ENCODE measurements at places on chromosomes 1 and 21.

GRCh38 chr1:17566417-17566816 is 26.9 kb downstream of the ARHGEF10L start:
- no peak for DNase-seq

DNA sequence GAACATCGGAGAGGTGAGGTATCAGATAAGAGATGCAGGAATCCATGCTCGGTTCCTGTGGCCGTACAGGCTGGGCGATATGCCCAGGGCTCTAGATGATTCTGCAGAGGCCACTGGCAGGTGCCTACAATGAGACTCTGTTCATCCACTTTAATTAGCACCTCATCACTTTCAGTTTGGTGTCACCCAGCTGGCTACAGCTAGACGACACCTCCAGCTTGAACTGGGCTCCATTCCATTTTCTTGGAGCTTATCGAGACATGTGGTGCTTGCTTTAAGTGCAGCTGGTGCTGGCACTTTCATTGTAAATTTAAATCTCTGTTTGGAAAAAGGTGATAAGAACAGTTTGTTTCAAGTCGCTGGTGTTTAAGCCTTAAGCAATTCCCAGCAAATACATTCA is 322.5 kb upstream of the ADGRL2 start:
- DNase-seq: no peak

DNA sequence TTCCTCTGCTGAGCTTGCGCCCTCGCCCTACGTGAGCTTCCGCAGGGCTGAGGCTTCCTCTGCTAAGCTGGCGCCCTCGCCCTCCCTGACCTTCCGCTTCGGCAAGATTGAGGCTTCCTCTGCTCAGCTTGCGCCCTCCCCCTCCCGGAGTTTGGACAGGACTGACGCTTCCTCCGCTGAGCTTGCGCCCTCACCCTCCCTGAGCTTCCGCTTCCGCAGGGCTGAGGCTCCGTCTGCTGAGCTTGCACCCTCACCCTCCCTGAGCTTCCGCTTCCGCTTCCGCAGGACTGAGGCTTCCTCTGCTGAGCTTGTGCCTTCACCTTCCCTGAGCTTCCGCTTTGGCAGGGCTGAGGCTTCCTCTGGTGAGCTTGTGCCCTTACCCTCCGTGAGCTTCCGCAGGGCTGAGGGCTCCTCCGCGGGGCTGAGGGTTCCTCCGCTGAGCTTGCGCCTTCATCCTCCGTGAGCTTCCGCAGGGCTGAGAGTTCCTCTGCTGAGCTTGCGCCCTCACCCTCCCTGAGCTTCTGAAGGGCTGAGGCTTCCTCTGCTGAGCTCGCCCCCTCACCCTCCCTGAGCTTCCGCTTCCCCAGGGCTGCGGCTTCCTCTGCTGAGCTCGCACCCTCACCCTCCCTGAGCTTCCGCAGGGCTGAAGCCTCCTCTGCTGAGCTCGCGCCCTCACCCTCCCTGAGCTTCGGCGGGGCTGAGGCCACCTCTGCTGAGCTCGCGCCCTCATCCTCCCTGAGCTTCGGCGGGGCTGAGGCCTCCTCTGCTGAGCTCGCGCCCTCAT is 753.6 kb upstream of the TPTE start:
- DNase-seq: no peak

GRCh38 chr1:35899941-35900340 is 16.9 kb downstream of the AGO1 start:
- no peak for DNase-seq

DNA sequence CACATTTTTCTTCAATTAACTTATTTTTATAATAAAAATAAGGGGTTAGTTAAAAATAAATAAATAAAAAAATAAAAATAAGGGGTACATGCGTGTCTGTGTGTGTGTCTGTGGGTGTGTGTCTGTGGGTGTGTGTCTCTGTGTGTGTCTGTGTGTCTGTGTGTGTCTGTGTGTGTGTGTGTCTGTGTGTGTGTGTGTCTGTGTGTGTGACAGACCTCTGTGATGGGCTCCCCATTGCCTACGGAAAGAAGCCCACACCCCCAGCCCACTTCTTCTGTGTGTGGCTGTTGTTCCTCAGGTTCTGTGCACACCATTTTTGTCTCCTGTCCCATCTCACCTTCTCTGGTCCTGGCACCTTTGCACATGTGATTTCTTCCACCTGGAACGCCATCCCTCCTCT is 9.9 kb downstream of the PHLDA3 start:
- no peak for DNase-seq

GRCh38 chr1:222583079-222583478 is 6.7 kb downstream of the TAF1A start:
- DNase-seq: no peak

DNA sequence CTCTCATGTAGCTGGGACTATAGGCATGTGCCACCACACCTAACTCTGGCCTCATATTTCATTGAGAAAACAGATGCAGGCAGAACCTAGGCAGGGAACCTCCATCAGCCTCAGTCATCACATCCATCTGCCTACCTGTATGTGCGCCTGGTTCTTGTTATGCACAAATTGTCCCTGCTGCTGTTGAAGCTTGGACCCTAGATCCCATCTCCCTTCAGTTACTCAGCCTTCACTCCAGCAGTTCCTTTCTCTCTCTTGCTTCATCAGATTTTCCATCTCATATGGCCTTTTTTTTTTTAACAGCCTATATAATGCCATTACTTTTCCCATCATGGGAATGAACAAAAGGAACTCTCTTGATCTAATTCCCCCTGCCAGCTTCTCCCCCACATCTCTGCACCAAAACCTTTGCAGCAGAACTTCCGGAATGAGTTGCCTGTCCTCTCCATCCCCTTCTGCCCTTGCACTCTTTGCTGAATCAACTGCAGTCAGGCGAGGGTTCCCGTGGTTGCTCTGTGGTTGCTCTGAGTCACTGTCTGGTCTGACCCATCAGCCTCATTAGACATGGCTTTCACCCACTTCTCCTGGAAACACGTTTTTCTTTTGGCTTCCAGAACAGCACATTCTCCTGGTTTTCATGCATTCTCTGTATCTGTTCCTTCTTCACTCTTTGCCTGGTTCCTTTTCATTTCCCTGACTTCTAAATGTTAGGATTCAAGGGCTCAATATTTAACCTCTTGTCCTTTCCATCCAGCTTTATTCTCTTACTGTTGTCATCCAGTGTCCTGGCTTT is 41.5 kb downstream of the UBE4B start:
- no peak for DNase-seq

GRCh38 chr1:222629921-222630535 is 12.1 kb downstream of the MIA3 start:
- no peak for DNase-seq

GRCh38 chr1:210645582-210646257 is 317.0 kb downstream of the HHAT start:
- no peak for DNase-seq

DNA sequence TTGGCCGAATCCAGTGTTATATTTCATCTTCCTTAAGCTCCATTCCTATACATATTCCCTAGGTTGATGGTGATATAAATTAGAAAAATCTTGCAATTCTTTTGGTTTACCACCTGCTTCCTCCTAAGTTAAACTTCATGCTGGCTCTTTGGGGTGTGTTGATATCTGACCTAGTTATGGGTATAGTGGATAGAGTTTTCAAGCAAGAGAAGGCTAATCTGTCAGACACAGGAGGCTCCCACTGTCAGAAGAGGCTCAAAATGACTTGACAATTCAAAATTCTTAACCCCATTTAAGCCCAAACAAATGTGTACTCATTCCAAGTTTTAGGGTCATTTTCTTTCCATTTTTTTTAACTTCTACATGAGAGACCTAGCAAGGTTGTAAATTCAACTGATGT is 8.5 kb upstream of the SLC35D1 start:
- no peak for DNase-seq

GRCh38 chr1:171116676-171117075 is 26.0 kb downstream of the FMO3 start:
- no peak for DNase-seq

GRCh38 chr21:15162921-15163320 is 98.1 kb upstream of the NRIP1 start:
- DNase-seq: no peak

DNA sequence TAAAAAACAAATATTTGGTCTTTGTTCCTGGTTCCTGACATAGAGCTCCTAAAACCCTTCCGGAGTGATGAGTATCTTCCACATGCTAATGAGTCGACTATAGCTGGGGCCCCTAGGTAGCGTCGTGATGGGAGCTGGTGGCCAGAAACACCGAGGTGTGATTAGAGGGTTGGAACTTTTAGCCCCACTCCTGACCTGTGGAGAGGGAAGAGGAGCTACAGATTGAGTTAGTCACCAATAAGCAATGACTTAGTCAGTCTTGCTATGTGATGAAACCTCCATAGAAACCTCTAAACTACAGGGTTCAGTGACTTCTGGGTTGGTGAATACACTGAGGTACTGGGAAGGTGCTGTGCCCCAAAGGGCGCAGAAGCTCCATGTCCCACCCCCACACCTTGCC is 30.1 kb upstream of the PLD5 start:
- DNase-seq: no peak

DNA sequence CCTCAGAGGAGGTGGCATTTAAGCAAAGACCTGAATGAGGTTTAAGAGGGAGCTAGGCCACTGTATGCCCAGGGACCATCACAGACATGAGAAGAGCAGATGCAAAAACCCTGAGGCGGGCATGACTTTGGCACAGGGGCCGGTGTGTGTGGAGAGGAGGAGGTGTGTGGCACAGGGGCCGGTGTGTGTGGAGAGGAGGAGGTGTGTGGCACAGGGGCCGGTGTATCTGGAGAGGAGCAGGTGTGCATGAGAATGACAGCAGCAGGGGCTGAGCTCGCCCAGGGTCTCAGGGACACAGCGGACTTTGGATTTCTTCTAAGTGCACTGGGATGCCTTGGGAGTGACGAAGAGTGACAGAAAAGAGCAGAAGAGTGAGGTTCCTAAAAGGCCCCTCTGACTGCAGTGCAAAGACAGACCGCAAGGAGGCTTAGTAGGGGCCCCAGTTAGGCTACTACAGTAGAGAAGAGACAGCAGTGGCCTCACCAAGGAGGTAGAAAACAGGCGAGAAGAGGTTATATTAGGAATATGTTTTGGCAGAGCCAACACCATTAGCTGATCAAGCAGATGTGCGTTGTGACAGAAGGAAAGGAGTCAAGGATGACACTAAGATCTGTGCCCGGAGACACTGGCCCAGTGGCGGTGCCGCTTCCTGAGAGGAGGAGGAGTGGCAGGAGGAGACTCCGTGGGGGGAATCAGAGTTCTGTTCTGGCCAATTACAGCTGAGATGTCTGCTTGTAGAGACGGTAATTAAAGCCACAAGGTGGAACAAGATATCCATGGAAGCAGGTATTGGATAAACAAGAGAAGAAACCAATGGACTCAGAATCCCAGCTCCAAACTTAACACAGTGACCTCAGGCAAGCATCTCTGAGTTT is 18.4 kb downstream of the ZBTB17 start:
- DNase-seq: no peak

DNA sequence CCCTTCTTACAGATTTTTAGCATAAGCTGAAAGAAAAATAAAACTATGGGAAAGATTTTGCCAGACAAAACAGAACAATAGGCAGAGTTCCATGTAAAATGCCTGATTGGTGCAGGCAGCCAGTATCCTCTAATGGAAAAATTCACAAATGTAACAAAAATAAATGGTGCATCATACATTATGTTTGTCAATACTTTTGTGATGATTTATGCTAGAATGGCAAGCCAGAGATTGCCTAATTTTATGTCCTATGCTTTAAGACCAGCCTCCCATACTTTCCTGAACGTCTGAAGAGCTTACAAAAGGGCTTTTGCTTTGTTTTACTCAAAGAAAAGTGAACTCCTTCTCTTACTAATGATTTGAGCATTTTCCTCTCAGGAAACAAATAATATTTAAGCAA is 81.5 kb upstream of the KCNJ15 start:
- no peak for DNase-seq

DNA sequence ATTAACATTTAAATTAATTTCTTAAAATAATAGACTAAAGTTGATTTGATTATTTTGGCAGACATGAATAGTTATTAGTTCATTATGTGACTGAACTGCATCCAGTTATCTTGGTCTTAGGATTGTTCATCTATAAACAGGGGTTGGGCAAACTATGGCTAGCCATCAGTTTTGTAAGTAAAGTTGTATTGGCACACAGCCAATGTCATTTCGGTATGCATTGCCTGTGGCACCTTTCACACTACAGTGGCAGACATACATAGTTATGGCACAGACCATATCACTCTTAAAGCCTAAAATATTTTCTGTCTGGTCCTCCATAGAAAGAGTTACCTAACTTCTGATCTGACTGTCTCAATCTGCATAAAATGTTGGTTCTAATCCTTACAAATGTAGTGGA is 27.2 kb downstream of the ADGRL2 start:
- DNase-seq: no peak
